ENCODE measurements at places on chromosomes 1 and 21. TPM values are rescaled to one million over a fixed set of nuclear protein-coding genes. Genes with fewer than 3 reads are reported as not detected.

The AMY2B gene
- 12.9 TPM for total RNA-seq

The PCBP3 gene
- 20.2 TPM for total RNA-seq

The GIPC2 gene
- 0.62 TPM for total RNA-seq

The SLC30A2 gene
- total RNA-seq, result not detected

The MARK1 gene
- 0.05 TPM for total RNA-seq

The PRAMEF25 gene
- total RNA-seq, result not detected

The MPL gene
- total RNA-seq, result not detected

The SPRR4 gene
- total RNA-seq, result not detected

The SLFNL1 gene
- total RNA-seq, result 0.53 TPM

The CFAP107 gene
- not detected for total RNA-seq

- DNase-seq, result no peak
Observed at GRCh38 chr1:77889671-77890070, 1.2 kb downstream of the NEXN start.

- DNase-seq, result no peak
Observed at GRCh38 chr1:55331351-55331750, 116.2 kb upstream of the USP24 start.

DNA sequence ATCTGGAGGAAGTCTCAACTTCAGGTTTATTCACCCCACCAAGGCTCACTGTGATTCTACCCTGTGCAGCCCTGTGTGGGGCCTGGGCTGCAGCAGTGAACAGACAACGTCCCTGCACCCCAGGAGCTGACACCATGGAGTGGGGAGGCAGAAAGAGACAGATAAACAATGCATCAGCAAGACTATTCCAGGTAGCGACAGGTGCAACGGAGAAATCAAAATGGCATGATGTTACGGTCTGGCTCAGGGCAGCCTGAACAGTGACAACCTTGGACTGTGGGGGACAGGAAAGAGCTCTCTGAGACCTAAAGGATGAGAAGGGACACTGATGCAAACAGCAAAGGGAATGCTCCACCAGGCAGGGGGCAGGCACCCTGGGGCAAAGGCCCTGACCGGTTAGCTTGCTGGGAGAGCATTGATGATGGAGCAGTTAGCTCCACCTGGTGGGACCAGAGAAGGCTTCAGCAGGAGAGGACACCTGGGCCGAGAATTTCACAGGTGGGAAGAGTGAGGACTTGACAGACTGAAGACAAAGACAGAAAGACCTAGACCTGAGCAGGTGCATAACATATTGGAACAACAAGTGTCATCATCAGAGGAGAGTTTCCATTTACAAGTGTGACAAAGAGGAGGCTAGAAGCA, 589.9 kb downstream of the MATN1 start:
- DNase-seq, result no peak

DNA sequence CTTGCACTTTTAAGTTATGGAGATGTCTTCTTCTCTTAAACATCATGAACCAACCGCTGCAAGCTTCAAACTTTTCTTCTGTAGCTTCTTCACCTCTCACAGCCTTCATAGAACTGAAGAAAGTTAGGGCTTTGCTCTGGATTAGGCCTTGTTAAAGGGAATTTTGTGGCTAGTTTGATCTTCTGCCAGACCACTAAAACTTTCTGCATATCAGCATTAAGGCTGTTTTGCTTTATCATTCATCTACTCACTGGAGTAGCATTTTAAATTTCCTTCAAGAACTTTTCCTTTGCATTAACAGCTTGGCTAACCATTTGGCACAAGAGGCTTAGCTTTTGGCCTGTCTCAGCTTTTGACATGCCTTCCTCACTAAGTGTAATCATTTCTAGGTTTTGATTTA, 43.0 kb upstream of the RGL1 start:
- DNase-seq, result no peak

DNA sequence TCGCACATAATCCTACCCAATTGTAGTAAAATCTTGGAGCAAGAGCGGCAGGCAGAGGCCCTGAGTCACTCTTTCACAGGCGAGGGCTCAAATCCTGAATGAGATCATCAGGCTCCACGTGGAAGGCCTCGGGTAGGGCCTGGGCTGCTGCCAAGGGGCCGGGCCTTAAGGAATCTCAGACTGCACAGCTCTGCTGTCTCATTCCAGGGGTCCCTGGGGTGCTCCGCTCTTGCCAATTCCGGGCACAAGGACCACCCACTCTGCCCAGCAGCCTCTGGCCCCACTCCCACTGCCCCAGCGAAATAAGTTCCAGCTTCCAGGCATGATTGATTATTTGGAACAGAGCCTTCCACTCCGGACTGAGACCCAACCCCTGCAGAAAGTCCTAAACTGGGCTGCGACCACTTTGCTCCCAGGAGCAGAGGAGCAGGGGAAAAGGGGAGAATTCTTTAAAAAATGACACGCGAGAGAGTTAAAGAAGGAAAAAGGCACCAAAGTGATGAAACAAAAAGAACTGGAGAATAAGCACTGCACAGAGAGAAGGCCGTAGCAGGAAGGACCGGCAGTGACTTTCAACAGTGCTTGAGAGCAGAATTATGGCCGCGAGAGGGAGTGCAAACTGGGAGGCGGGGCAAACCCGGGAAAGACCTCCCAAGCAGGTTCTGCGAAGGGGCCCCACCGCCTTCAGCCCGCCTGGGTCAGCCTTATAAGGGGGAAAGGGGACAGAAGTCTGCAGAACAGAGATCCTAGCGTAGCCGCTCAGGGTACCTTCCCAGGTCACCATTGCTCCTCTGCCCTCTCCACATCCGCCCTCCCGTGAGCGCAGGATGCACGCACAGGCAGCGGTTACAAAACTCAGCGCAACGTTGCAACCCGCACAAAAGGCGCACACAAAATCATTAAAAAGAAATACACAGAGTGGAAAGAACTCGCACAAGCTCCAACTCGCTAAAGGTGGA, 2.0 kb downstream of the ADAMTS1 start:
- peak; percentile 16 for DNase-seq

DNA sequence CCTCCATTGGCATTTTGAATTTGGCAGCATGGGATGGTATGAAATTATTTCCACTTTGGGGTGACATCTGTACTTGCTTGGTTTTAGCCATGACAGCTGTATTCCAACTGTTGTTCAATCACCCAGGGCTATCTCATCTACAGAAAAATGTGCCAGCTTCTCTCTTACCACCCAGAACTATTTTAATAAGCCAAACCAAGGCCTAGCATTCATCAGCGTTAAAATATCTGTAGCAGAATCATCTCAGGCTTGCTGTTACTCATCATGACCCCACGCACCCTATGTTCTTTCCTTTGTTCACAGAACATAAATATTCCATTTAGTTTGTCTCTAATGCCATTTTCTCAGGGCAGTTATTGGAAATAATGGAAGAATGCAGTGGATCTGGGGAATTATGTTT, 49.8 kb downstream of the GIPC2 start:
- no peak for DNase-seq

DNA sequence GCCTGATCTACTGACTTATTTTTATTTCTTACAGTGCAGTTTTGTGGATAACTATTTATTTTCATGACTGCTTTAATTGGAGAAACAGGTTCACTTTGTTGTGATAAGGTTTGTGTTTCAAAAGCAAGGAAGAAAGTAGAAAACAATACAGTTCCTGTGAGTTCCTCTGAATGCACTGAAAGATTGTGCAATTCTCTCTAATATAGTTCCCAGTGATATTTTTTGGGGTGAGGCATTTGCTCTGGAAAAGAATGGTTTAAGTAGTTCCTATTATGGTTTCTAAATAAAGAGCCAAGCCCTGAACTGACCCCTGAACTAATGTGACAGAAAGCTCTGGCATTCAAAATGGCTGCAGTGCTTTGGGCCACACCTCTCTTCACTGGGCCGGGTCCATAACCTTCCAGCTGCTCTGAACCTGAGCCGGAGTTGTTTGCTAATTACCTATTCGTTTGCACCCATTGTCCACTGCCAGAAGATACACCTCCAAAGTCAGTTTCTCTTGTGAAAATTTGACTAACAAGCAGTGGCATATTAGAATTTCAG, 56.6 kb upstream of the VTCN1 start:
- DNase-seq, result no peak

- no peak for DNase-seq
Observed at GRCh38 chr1:43282220-43283195, 2.9 kb downstream of the C1orf210 start.

- no peak for DNase-seq
Observed at GRCh38 chr1:26031611-26032220, 10.1 kb downstream of the EXTL1 start.

GRCh38 chr1:191641420-191642260, 516.6 kb upstream of the RGS18 start:
- DNase-seq, result no peak

- DNase-seq, result no peak
Observed at GRCh38 chr1:228048659-228049298, 33.7 kb upstream of the ARF1 start.

DNA sequence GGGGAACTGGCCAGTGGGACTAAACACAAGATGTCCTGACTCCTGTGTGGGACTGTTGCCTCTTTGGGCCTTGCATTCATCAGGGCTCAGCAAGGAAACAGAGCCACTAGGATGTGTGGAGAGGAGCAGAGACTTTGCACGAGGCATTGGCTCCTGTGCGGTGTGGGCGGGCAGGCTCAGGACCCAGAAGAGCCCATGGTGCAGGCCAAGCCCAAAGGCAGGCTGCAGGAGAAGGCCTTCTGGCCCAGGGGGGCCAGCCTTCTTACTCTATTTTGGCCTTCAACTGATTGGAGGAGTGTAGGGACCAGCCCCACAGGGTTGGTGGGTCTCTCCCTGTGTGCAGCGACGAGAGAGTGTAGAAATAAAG, 23.5 kb downstream of the LRRC3 start:
- no peak for DNase-seq

DNA sequence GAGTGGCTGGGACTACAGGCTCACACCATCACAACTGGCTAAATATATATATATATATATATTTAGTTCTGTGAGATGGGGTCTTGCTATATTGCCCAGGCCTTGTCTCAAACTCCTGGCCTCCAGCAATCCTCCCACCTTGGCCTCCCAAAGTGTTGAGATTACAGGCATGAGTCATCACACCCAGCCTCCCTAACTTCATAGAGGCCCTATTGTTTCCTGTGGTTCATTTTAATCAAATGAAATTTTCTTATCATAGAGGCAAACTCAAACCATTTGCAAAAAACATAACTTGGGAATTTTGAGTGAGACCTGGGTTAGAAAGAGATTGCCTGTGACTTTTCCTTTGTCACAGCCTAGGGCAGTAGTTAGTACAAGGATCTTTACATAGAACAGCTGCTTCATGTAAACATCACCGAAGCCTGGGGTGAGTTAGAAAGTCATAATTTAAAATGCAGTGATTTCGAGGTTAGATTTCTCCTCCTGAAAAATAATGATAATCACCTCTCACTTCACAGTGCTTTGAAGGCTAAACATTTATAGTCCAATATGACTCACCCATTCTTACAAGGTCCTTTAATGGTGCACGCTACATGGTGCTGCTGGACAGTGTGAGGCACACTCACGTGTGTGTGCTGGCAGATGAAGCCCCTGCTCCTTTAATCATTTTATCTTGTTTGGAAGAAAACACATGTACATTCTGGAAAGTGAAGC, 188.9 kb downstream of the RHOU start:
- no peak for DNase-seq

- no peak for DNase-seq
Observed at GRCh38 chr21:45278156-45278911, 9.4 kb downstream of the POFUT2 start.

Data from activated T-cell treated with anti-CD3 and anti-CD28 coated beads, Interleukin-2, amount 50 U/mL, for 72 hours (primary cell).